ENCODE measurements at places on chromosomes 13 and 19.

DNA sequence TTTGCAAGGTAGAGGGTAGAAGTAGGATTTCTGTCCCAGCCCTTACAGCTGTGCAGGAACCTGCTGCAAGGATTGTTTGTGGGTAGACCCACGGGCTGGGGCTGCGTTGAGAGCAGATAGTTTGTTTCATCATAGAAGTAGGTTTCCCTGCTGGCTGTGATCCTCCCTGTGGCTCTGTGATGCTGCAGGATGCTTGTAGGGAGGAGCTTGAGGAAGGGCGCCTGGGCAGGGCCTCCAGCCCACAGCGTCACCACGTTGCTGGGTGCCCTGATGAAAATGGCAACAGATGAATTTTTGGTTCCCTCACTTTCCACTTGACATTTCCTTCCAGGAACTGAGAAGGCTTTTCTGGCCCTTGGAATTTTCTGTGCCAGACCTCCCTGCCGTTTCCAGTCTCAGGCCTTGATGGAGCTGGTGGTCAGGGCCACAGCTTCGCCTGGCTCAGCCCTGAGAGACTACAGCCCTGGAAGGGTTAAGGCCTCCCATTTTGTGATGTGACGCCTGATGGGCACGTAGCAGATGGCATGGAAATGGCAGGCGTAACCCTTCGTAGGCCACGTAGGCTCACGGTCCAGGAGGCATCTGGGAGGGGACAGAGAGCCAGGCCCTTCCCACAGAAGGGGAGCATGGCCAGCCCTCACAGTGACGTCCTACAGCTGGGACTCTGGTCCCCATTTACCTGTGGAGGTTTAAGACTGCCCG lies 42.2 kb downstream of the GATAD2A start:
- no peak for DNase-seq

DNA sequence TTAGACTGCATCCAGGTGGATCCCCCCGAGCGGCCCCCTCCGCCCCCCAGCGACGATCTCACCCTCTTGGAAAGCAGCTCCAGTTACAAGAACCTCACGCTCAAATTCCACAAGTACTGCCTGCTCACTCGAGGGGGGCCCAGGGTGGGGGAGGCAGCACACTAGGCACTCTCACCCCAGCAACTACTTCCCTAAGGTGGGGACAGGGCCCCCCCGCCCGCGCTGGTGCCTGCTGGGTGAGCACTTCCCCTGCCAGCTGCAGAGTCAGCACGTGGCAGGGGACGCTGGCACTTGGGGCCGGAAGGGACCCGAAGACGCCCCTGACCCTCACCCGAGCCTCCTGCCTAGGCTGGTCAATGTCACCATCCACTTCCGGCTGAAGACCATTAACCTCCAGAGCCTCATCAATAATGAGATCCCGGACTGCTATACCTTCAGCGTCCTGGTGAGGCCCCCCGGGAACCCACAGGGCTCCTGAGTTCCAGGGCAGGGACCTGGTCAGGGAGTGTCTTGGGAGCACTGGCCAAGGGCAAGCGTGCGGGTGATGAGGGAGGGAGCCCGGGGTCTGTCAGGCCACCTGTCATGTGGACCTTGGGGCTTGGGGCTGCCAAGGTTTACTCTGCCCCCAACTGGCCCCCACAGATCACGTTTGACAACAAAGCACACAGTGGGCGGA lies 5.2 kb downstream of the MCOLN1 start:
- no peak for DNase-seq

DNA sequence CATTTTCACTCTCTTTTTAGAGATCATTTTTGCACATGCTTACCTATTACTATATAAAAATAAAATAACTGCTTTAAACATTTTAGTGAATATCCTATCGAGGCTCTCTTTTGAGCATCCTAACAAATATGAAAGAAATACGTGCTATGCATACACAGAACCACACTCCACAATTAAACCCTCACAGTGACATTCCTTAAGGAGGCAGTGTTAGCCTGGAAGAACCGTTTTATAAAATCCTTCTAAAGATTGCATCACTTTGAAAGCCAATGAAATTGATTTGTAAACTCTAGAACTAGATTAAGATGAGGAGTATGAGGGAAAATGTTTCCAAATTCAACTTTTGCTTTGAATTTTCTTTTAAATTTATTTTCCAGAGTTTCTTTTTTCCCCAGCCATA lies 11.1 kb upstream of the ENOX1 start:
- DNase-seq: no peak

- no peak for DNase-seq
Measured at GRCh38 chr19:7853770-7854128, 20.4 kb downstream of the PRR36 start.

DNA sequence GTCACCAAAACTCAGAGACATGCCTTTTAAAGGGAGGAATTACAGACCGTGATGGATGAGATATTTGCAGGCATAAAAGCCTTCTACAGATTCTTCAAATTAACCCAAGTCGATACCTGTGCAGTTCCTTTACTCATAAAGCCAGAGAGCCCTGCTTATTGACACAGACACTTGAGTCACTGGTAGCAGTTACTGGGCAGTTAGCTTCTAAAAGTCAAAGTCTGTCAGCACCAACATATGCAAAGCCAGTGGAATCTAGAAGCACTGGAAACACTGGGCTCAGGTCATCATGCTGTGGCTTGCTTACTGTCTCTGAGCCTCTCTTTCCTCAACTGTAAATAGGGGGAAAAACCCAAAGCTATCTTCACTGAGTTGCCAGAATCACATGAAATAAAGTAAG lies 25.7 kb upstream of the LRCH1 start:
- no peak for DNase-seq

GRCh38 chr13:105971312-105971711 lies 564.1 kb downstream of the EFNB2 start:
- no peak for DNase-seq

GRCh38 chr19:5803441-5803751 lies 1.5 kb upstream of the NRTN start:
- no peak for DNase-seq

DNA sequence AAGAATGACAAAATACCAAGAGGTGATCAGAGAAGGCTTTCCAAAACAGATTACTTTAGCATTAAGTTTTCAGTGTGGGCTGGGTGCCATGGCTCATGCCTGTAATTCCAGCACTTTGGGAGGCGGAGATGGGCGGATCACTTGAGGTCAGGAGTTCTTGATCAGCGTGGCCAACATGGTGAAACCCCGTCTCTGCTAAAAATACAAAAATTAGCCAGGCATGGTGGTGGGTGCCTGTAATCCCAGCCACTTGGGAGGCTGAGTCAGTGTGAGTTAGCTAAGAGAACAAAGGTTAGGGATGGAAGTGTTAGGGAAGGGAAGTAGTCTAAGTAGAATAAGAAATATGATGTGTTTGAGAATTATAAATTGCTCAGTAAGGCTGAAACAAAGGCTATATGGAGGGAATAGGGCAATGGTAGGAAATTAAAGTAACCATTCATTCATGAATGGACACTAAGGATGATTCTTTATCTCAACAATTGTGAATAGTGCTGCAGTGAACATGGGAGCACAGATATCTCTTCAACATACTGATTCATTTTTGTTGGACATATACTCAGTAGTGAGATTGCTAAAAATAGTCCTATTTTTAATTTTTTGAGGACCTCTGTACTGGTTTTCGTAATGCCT lies 3.9 kb upstream of the RCBTB2 start:
- no peak for DNase-seq

DNA sequence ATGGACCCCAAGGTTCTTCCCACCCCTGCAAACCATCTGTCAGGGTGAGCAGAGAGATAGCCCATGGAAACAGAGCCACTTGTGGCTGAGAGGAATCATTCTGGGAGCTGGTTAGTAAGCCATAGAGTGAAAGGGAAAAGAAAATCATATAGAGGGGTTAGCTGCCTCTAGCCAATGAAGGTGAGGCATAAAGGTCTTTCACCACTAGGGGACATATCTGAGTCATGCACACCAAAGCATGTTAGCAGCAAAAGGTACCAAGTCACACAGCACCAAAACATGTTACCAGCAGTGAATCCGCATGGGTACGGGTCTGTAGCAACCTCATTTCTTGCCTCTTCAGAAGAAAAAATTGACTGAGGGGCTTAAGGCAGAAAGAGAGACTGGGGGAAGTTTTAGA lies 76.7 kb upstream of the ZNF43 start:
- DNase-seq: peak; percentile 2

DNA sequence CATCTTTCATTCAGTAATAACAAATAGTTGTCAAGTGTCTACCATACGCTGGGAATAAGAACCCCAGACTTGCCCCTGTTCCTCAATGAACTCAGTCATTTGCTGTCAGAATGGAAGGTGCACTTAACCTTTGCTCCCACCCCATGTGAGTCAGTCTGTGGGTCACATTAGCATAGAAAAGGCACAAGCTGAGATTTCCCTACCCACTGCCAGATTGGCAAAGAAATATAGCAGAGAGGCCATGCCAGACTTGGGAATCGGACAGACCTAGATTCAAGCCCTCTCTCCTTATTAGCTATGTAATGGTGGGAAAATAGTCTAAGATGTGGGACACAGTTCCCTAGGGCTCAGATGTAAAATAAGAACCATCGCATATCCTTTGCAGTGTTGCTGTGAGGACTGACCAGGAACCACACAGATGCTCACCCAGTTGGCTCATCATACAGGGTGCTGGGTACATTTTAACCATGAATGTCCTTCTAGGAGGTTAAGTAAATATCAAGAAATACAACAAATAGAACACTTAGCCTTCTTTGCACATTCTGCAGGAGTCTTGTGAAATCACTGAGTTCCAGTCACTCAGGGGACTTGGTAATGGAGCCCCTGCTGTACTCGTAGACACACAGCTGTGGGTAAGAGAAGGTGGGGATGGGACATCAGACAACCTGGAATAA lies 218.2 kb downstream of the FGF14 start:
- DNase-seq: no peak

DNA sequence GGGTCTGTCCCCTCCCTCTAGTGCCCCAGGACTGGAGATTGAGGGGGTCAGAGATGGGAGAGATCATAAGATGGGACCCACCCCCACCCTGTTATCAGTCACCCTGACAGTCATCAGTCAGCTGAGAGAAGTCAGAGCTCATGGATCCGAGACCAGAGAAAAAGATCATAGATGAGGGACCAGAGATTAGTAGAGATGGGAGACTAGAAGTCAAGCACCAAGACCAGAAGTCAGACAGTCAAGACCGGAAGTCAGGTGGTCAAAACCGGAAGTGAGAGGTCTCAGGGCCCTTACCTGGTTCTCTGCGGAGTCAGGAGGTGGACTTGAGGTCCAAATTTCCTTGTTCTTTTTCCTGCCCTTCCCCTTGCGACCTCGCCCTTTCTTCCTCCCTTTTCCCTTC lies 7.0 kb downstream of the COL5A3 start:
- no peak for DNase-seq

- DNase-seq: no peak
Measured at GRCh38 chr19:30132343-30133075, 190.5 kb downstream of the URI1 start.

DNA sequence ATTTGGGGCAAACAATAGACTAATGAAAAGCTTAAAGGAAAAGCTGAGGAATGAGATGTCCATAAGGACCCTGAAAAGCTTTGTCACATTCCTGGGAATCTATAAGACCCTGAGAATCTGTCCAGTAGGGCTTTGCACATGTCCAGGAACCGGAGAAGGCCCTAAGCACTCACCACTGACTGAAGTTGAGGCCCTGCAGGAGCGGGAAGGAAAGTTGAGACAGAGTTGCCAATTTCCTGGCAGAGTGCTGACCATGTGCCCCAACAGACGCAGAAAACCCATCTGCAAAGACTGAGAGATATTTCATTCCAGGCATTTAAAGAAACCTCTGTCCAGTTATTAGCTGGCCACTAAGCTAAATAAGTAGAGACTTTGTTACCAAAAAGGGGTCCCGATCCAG lies 890.5 kb downstream of the UQCRFS1 start:
- DNase-seq: no peak

DNA sequence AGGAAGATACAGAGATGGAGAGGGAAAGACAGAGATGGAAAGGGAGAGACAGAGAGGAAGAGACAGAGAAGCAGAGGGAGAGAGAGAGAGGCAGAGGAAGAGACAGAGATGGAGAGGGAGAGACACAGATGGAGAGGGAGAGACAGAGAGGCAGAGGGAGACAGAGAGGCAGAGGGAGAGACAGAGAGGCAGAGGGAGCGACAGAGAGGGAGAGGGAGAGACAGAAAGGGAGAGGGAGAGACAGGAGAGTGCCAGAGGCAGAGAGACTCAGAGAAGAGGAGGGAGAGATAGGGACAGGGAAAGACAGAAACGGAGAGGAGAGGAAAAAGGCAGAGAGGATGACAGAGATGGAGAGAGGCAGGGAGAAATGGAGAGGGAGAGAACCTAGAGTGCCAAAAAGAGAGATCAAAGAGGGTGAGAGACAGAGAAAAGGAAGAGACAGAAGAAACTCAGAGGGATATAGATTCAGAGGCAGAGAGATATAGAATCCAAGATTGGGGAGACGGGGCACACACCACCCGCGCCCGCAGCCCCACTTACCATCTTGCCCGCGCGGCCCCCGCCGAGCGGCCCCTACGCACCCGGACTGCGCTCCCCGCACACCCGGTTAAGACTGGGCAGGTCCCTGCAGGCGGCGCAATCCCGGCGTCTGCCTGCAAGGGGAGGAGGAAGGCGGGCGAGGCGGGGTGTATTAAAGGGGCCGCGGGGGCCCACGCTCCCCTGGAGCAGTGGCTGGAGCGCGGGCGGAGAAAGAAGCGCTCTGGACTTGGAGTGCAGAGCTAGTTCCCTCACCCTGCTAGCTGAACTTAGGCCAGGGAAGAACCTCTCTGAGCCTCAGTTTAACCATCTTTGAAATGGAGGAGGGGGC lies 10.7 kb downstream of the TM6SF2 start:
- DNase-seq: no peak

DNA sequence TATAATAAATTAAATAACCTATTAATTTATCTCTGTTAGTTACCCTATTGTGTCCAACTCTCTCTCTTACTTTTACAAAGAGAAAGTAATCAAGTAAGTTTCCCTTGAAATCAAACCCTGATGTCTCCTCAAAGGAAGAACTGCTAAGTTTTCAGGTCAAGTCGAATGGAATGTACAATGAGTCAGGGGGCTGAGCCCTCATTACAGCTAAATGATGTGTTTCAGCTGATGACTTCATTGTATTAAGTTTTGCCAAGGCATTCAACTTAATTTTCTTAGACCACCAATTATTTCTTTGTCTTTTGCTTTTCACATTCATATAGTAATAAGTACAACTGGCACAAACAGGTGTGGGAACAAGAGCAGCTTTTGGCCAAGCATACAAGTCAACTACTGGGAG lies 54.7 kb upstream of the DCT start:
- no peak for DNase-seq

Measured in hematopoietic multipotent progenitor cell treated with erythropoietin and hydrocortisone succinate and interleukin-3 and kit ligand, for 8 days (in vitro differentiated cells).